Activated CD4-positive, alpha-beta T cell treated with anti-CD3 and anti-CD28 coated beads for 24 hours (primary cell): ENCODE measurements at places on chromosomes 11 and 22.
A peak's percentile ranks its signal among the peaks of the same experiment; 100 is the strongest.

GRCh38 chr22:33382436-33382835 is 324.3 kb upstream of the SYN3 start:
- DNase-seq: no peak

DNA sequence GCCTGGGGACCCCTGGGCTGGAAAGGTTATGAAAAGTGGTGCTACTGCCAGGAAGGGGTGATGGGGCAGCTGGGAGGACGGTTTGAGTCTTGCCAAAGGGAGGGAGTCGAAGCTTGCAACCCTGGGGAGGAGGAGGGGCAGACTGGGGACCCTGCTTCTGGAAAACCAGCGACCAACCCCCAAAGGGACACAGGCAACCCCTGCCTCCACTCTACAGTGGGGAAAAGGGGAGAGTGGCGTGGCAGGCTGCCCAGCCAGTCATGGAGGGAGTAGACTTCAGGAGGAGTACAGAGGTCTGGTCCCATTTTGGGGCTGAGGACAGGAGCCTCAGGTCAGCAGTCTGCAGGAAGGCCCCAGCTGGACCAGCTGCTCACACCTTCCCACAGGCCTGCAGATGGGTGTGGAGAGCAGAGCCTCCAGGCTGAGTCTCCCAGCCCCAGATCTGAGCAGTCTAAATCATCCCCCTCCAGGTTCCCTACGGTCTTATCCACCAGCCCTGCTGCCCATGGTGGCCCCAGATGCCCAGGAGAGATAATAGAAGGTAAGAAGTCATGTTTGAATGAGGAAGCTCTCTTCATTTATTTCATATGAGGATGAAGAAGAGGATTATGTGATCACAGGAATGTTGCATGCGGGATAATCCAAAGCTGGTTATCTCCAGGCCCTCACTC is 3.3 kb downstream of the DDT start:
- DNase-seq: no peak

DNA sequence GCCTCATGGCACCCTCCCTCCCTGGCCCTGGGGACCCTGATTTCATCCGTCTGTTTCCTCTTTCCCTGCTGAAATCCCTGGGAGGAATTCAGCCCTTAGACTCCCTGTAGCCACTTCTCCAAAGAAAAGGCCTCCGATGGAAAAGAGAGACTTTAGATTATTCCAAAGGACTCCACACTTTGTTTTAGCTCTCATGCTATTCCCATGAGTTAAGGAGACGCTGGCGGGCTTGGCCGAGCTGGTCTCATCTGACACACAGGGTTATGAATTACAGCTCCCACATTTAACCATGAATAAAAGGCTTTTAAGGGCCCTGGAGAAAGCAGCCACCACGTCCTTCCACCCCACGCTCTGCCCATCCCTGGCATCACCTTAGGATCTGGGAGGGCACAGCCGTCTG is 57.0 kb downstream of the ANO1 start:
- DNase-seq: no peak

DNA sequence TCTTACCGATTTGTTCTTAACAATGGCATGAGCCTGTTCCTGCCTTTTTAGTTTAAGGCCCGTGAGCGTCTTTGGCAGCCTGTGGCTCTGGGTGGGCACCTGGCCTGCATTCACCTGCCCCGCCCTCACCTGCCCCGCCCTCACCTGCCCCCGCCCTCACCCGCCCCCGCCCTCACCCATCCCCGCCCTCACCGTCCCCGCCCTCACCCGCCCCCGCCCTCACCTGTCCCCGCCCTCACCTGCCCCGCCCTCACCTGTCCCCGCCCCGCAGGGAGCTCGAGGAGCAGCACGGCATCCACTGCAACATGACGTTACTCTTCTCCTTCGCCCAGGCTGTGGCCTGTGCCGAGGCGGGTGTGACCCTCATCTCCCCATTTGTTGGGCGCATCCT is 14.2 kb downstream of the GATD1 start:
- no peak for DNase-seq

DNA sequence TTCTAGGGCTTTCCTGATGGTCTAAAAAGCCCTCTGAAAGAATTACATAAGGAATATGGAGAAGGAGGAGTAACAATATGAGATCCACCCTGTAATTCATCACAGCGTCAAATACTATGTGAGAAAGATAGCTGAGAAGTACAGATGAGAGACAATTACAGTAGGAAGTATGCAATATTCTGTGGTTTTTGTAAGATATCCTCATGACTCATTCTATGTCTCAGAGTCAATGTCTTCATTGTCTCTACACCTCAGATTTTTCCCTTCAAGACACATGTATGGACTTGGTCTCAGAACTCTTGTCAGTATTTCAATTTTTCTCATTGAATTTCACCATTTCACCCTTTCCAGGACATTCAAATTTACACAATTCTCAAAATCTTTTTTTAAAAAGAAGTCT is 343.3 kb upstream of the CTSC start:
- DNase-seq: no peak

GRCh38 chr11:6646918-6647679 is 8.5 kb downstream of the DCHS1 start:
- no peak for DNase-seq

DNA sequence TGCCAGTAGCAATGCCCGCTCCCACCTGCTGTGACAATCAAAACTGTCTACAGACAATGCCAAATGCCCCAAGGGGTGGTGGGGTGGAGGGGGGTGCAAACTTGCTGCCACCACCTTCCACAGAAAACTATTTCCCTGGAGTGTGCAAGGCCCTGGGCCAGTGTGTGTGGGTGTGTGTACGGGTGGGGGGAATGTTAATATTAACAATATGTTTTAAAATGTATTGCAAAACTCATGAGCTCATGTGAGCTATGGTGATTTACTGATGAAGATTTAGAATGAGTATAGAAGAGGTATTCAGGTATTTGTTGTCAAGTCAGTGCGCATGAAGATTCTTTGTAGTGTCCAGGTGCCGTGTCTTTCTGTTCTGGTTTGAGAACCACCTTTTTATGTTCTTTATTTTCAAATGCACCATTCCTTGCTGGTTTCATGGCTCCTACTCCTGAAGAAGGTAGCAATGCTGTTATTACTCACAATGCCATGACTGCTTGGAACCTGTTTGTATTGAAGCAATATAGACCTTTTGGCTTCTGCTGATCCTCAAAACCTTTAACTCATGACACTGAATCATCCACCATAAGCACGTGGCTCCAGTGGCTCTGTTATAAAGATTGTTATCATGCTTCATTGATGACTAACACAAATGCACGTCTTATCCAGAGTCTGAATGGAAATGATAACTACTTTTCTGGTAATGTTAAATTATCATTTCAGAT is 29.9 kb upstream of the AQP11 start:
- DNase-seq: no peak

DNA sequence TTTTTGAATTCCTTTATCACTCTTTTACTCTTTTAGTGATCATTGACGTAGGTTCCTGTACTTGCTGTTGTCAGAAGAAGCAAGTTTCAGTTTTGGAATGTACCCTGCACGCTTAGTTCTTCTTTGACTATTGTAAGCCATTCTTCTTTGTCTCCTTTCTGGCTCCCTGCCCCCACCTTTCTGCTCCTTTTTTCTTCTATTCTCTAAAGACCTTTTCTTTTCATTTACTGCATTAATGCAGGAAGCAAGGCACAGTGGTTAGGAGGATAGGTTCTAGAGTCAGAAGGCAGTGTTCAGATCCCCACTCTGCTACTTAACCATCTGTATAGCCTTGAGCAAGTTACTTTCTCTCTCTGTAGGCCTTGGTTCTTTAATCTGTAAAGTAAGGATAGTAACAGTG is 33.7 kb upstream of the RAG2 start:
- DNase-seq: no peak

GRCh38 chr11:131809203-131809918 is 438.9 kb downstream of the NTM start:
- DNase-seq: no peak

DNA sequence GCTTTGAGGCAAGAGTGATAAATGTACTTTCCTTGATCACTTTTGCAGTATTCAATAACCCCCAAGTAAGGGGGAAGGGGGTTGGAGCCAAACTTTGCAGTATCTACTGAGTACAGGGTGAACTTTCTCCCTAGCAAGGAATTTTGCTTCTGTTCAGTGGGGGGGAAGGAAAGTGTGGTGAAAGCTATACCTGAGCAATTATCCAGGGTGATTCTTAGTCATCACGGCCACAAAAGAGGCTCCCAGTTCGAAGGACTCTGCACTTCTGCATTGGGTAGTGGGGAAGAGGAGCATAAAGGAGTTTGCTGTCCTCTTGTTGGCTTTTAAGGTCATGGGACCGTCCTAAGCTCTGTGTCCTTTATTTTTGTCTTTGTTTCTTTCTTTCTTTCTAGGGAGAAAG is 346.5 kb upstream of the SYN3 start:
- no peak for DNase-seq

- no peak for DNase-seq
Observed at GRCh38 chr11:72257570-72257969, 13.6 kb upstream of the PHOX2A start.

DNA sequence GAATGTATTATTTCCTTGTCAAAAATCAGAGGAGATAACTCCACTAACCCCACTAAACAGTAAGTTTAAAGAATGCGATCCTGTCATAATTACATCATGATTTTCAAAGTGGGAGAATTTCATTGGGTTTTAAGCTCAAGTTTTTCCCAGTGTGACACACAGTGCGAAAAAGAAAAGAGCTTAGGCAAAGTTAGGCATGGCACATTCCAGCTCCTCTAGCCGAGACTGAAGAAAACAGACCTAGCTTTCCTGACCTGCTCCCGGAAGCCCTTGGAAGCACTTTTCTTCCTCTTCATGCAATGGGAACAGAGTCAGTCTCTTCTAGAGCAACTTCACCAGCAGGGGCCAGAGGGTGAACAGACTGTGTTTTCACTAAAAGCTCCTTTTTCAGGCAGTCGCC is 76.6 kb upstream of the AKIP1 start:
- DNase-seq: no peak

DNA sequence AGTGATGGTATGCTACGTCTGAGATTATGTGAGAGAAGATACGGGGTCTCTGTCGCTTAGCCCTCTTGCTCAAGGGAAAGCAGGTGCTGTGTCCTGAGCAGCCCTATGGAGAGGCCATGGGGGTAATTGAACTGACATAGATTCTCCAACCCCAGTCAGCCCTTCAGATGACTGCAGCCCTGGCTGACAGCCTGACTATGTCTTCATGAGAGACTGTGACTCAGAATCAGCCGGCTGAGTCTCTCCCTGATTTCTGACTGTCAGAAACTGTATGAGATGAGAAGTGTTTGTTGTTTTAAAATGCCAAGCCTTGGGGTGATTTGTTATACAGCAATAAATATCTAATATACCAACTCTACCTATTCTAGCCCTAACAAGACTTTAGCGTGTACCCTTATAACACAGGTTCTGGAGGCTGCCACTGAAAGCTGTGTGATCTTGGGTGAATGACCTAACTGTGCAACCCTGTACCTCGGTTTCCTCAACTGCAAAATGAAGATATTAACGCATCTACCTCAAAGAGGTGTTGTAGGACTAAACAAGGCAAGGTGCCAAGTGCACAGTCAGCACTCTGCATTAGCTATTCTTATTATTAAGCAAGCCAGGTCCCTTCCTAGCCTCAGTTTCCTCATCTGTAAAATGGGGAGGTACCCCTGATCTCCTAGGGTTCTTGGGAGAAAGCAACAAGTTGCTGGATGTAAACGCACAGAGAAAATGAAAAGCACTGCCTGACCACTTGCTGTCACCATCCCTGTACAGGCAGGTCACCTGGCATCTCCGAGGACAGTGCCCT is 24.9 kb downstream of the SLC43A1 start:
- DNase-seq: no peak

GRCh38 chr11:111348147-111348546 is 30.9 kb downstream of the POU2AF1 start:
- DNase-seq: no peak

DNA sequence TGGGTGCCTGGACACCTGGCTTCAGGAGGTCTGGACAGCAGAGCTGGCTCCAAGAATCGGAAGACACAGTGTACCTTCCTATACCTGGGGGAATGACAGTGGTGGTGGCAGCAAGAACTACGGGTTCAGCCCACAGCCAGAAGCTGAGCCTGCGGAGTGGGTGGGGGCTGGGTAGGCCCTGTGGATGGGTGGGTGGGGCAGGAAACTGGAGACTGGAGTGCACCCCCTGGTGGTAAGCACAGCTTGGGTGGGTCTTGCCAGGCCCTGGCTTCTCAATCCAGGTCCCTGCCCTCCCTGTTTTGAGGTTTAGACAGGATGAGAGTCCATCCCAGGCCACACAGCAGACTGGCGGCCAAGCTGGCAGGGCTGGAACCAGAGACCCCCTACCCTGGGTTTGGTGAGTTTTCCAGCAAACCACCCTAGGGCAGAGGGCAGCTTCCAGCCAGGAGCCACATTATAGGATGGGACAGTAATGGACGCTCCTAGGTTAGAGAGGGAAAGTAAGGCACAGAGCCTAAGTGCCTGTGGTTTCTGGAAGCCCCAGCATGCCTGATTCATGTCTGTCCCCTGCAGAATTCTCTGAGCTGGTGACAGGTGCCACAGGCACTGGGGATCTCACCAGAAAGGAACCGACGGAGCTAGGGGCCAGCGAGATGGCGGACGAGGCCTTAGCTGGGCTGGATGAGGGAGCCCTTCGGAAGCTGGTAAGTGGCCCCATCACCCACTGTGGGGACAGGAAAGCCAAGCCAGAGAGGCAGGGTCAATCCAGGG is 1.7 kb downstream of the SMTN start:
- DNase-seq: peak; percentile 58

DNA sequence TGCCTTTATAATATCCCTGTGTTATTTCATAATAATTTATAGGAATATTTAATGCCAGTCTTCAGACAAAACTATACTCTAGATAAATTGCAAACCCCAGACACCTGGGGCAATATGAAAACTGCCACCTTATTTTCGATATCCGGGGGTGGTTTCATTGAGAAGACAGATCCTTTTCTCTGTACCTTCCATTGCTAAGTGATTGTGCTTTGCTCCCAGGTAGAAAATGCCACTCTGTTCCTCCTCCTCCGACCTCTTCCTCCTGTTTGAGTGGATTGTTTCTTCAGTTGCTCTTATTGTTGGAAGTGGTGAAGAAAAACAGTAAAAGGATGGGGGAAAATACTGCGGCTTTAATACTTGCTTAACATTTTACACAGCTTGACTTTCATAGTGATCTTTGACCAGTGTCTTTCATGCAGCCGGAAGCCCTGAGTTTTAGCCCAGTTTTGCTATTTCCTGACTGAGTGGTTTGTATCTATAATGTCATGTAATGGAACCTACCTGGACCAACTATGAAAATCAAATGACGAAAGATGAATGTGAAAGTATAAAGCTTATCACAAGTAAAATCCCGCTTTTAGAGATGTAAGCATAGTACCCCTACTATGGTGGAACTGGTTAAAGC is 5.6 kb upstream of the GRIK4 start:
- DNase-seq: no peak

DNA sequence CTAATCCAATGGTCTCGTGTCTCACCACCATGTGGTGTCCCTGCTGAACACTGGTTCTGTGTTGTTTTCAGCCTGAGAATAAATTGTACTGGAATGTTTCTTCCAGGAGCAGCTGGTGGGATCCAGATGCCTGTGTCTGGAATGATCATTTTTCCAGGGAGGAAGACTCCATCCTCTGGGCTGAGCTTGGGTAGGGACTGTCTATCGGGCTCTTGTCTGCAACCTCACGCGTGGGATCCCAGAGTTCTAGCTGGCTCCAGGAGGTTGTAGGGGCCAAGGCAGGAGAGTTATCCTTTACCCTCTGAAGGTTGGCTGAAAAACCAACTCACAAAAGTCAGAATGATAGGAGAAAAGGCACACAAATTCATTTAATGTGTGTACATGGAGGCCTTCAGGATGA is 144.1 kb upstream of the B3GAT1 start:
- no peak for DNase-seq
